ENCODE measurements at places on chromosomes 6 and 20.

DNA sequence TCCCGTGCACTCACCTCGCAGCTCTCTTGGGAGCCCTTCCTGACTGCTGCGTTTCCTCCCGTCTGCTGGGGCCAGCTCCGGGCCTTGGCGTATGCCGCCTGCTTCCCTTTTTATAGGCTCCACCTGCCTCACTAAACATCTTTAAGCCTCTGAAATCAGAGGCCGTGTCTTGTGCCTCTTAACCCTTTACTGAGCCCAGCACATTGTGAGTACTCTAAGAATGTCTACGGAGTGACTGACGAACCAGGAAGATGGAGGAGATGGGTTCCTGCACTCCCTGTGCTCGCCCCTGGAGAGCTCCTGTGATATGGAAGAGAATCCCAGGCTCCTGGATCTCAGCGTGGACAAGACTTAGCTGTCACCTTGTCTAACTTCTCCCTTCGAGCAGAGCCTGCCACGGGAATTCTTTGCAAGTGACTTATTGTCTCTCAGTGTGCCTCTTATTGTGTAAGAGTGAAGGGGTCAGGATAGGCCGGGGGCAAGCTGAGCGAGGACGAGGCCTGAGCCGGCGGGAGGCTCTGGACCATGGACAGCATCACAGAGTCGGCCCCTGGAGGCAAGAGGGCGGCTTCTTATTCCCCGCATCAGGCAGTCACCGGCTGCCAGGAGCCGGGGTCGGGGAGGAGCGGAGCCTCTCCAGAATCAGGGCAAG is 70.9 kb upstream of the CCDC167 start:
- DNase-seq = peak; percentile 78

- no peak for DNase-seq
Measured at GRCh38 chr6:106522562-106523250, 106.6 kb downstream of the RTN4IP1 start.

DNA sequence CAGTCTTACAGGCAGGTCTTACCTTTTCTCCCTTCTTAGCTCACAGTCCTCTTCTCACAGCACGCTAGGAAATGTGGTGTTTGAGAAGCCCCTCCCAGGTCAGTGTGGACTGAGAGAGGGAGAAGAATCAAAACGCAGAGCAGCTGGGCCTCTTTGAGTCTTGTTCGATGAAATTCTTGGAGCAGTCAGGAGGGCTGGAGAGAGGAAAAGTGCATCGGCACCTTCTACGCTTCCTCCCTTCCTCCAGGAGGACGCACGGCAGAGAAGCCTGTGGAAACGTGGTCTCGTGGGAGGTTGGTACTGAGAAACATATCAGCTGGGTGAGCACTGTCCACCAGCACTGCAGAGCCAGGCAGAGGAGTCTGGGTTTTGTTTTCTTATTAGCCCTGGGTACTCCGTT is 52.7 kb downstream of the TXLNB start:
- DNase-seq = no peak

DNA sequence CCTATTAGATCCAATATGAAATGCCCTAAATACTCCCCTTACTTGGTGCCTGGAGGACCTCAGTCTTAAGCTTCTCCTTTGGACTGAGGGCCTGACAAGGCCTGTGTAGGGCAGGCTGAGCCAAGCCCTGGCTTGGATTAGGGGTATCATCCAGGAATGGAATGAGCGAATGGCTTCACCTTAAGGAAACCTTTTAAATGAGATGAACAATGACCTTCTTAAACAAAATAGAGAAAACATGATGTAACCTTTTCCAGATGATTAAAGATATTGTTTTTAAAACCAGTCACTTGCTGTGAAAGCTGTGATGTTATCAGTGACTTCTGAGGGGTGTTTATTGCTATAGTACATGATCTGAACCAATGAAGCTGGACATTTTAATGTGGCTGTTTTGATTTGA is 55.5 kb downstream of the TRAF3IP2 start:
- DNase-seq = no peak

Measured in NCI-H2171 treated with DMSO at 0.1 percent for 48 hours (cell line).